ENCODE measurements at places on chromosomes 2 and 18. TPM values are rescaled to one million over a fixed set of nuclear protein-coding genes. Genes with fewer than 3 reads are reported as not detected.

GRCh38 chr2:104521247-104521646 lies 332.7 kb upstream of the POU3F3 start:
- DNase-seq: no peak
- peaks cover 4% of the 10 kb centered on the region for H3K27me3 ChIP-seq
- H3K36me3 ChIP-seq: no peaks in the 10 kb centered on the region
- no peak overlapping the region for H3K27ac ChIP-seq
- no peaks in the 10 kb centered on the region for H3K4me1 ChIP-seq

FAM110C gene
- total RNA-seq: 0.22 TPM

DNA sequence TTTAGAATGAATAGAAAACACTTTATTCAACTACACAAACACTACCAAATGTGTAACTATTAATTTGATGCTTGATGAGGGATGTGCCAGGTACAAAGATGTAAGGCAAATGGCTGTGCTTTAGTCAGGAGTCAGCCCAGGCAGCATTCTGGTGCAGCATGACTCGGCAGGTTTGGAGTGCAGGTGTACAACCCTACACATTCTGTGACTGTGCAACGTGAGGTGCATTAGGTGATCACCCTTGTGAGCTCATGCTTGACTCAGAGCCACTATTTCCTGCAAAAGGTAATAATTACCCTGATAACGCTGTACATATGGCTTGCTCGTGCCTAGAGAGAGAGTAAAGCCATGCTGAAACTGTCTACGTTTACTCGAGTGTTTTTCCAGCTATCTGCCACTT lies 288.7 kb upstream of the DSEL start:
- H3K36me3 ChIP-seq: no peaks in the 10 kb centered on the region
- DNase-seq: no peak
- H3K27ac ChIP-seq: no peak overlapping the region
- H3K4me1 ChIP-seq: no peaks in the 10 kb centered on the region

- DNase-seq: no peak
- H3K36me3 ChIP-seq: no peaks in the 10 kb centered on the region
- no peak overlapping the region for H3K27ac ChIP-seq
- H3K27me3 ChIP-seq: peaks cover 5% of the 10 kb centered on the region
- no peak overlapping the region for H3K4me3 ChIP-seq
Observed at GRCh38 chr2:85684380-85684779, 9.8 kb upstream of the GNLY start.

Data from chondrocyte (in vitro differentiated cells).